ENCODE measurements at places on chromosomes 5 and 9. TPM values are rescaled to one million over a fixed set of nuclear protein-coding genes. Genes with fewer than 3 reads are reported as not detected.

The MORN5 gene
- not detected for total RNA-seq

The GDF9 gene
- 0.50 TPM for total RNA-seq

The TAF11L10 gene
- not detected for total RNA-seq

The SEC24A gene
- 44.3 TPM for total RNA-seq

The FCHO2 gene
- 12.5 TPM for total RNA-seq

The N4BP3 gene
- 0.05 TPM for total RNA-seq

The IFT74 gene
- 8.6 TPM for total RNA-seq

The ADRB2 gene
- 2.8 TPM for total RNA-seq

The KLHL3 gene
- 2.9 TPM for total RNA-seq

The SUSD3 gene
- total RNA-seq: 51.5 TPM

The OR2V2 gene
- total RNA-seq: not detected

The ISOC1 gene
- 32.2 TPM for total RNA-seq

The CXCL14 gene
- total RNA-seq: 2.7 TPM

The FBLL1 gene
- total RNA-seq: 0.49 TPM

The LCN10 gene
- total RNA-seq: 0.23 TPM

The WDR70 gene
- total RNA-seq: 12.2 TPM

The GRHPR gene
- total RNA-seq: 383 TPM

The TMED9 gene
- 81.8 TPM for total RNA-seq

The S1PR3 gene
- total RNA-seq: 1.0 TPM

The MUSK gene
- total RNA-seq: 0.12 TPM

The SNCAIP gene
- total RNA-seq: 0.19 TPM

The CYLC2 gene
- total RNA-seq: not detected

The TLE4 gene
- total RNA-seq: 5.6 TPM

The PCDHGB3 gene
- 0.93 TPM for total RNA-seq

The AJM1 gene
- total RNA-seq: 2.6 TPM

The FRMD3 gene
- 0.60 TPM for total RNA-seq

The FOXD4 gene
- total RNA-seq: not detected

The IGFBPL1 gene
- 0.20 TPM for total RNA-seq

The SLC25A2 gene
- not detected for total RNA-seq

The SMIM3 gene
- total RNA-seq: 3.5 TPM

The PCA3 gene
- total RNA-seq: 0.09 TPM

The BASP1 gene
- total RNA-seq: 5.1 TPM

The LCN9 gene
- not detected for total RNA-seq

The ENTPD2 gene
- 0.86 TPM for total RNA-seq

The FGF18 gene
- 0.12 TPM for total RNA-seq

The AGXT2 gene
- total RNA-seq: 55.0 TPM

The ALDH1A1 gene
- 486 TPM for total RNA-seq
